Left forelimb (tissue), 1 donor: ENCODE measurements at places on chromosomes 3 and 15.
A peak's percentile ranks its signal among the peaks of the same experiment; 100 is the strongest.

GRCh38 chr3:118833075-118833474 lies 201.6 kb downstream of the IGSF11 start:
- DNase-seq = no peak

DNA sequence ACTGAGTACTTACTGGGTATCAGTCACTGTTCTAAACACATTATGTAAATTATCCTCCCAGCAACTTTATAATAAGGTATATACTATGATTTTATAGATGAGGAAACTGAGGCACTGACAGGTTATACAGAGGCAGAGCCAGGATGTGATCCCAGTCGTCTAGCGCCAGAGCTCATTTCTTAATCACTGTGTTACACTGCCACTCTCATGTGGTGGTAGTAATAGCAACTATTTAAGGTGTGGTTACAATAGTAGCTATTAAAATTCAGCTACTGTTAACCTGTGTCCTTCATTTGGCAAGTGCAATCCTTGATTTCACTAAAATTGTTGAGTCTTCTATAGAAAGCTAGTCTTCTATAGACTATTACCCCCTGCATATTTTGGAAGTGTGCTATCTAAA lies 43.1 kb upstream of the TRPC1 start:
- DNase-seq = no peak

DNA sequence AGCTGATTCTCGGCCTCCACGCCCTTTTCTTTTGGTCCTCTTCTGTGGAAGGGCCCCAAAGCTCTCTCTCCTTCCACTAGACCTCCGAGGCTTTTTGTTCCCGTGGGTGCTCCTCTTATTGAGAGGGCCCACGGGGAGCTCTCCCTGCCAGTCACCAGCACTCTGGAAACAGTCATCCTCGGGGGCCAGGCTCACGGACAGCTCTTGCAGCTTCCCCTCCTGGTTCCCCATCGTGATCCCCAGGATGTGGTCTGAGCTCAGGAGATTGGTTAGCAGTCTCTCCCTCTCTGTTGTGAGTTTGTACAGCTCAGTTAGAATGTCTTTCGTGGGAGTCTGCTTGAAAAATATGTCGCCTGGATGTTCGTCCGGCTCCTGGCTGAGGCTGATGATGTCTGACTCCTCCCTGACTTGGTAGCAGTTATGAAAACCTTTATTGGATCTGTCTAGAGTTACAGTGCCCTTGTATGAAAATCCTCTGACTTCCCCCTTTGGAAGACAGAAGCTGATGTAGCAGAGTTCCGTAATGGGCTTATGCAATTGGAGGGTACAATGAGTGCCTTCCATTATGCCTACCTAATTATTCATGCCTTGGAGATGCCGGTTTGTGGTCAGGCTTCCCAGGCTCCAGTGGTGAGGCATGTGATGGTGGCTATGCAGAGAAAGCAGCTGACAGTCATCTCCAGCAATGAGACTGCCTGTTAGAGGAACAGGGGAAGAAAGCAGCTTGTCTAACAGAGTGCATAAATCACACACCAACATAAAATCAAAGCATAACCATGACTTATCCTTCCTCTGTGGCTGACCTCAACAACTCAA lies 40.0 kb downstream of the FMN1 start:
- DNase-seq = no peak

- DNase-seq = peak; percentile 84
These were observed 50.7 kb downstream of the UMPS start for GRCh38 chr3:124780761-124781475.

DNA sequence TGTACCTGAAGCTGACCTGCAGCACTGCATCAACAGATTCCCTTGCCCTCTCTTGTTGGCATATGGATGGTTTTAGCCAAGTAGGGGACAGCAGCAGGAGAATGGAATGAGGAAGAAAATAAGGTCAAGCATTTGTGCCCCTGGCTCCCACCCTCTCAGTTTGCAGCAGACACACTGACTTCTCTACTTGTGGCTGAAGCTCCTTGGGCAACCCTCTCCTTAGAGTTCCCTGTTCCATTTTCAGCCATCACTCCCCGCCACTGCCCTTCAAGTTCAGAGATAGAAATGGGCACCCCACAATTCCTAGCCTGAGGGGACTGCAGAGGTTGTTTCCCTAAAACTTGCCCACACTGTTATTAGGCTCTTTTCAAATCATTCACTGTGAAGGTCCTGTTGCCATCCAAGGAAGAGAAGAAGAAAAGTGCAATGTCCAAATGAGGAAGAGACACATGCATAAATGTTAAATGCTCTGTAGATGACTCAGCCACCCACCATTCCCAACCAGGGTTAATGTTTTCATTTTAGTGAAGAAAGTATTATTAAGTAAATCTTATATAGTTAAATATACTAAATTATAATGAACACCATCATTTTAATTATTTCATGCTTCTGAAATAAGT lies 295.9 kb upstream of the UBE2E2 start:
- no peak for DNase-seq

- no peak for DNase-seq
These were observed 374.3 kb downstream of the TIGIT start for GRCh38 chr3:114668099-114668498.
